ENCODE measurements at places on chromosomes 3 and 15. TPM values are rescaled to one million over a fixed set of nuclear protein-coding genes. Genes with fewer than 3 reads are reported as not detected.

The OR5K2 gene
- total RNA-seq = not detected

The FOXL2 gene
- 1.4 TPM for total RNA-seq

The NEDD4 gene
- 19.0 TPM for total RNA-seq

The ATP8B4 gene
- total RNA-seq = 0.39 TPM

The ROPN1 gene
- not detected for total RNA-seq

The CRYGS gene
- total RNA-seq = 1.0 TPM

The PEX5L gene
- not detected for total RNA-seq

The HIGD1A gene
- 78.2 TPM for total RNA-seq

The IMPG2 gene
- total RNA-seq = 0.24 TPM

The ZNF502 gene
- total RNA-seq = 6.5 TPM

The RNU6-1 gene
- total RNA-seq = not detected

The CYP19A1 gene
- total RNA-seq = 0.08 TPM

The LNP1 gene
- total RNA-seq = 2.7 TPM

The PDIA5 gene
- 50.9 TPM for total RNA-seq
